Glutamatergic neuron (in vitro differentiated cells): ENCODE measurements at places on chromosomes 7 and 10. TPM values are rescaled to one million over a fixed set of nuclear protein-coding genes. Genes with fewer than 3 reads are reported as not detected.

Gene HERPUD2
- total RNA-seq: 28.2 TPM

- H3K27ac ChIP-seq: peak within 1 kb of the TSS; percentile 85
- no peaks in the 10 kb centered on the region for H3K36me3 ChIP-seq
- peaks cover 18% of the 10 kb centered on the region for H3K4me1 ChIP-seq
These were observed at the start of gene GALNT17 for GRCh38 chr7:71132127-71132376. GALNT17 (plus strand) TSS chr7:71132144.

GRCh38 chr7:76281006-76281705 is 21.3 kb upstream of the HSPB1 start:
- H3K4me1 ChIP-seq: peaks cover 12% of the 10 kb centered on the region
- H3K27ac ChIP-seq: peak overlapping the region; percentile 77
- DNase-seq: no peak
- no peaks in the 10 kb centered on the region for H3K36me3 ChIP-seq

DNA sequence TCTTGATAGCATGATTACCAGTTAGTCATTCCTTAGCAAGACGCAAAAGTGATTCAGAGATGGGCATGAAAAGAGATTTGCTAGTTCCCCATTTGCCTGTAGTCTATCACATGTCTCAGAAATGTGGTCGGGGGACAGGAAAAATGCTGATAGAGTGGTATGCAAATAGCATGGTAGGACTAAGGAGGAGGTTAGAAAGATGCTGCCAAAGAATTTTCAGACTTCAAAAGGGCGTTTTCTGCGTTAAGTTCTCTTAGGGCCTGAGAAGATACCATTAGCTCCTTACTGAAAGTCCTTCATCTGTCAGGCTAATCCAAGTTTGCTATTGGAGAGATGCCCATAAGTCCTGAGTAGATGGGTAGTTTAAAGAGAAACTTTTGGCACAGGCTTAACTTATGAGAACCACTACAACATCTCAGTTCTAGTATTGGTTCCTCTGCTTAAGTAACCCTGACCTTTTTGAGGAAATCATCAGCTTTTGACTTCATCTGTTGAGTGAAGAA is 2.7 kb downstream of the CALD1 start:
- no peak for DNase-seq
- H3K27me3 ChIP-seq: no peaks in the 10 kb centered on the region
- H3K4me3 ChIP-seq: no peak overlapping the region
- no peak overlapping the region for H3K27ac ChIP-seq
- no peaks in the 10 kb centered on the region for H3K36me3 ChIP-seq

Gene GHRHR
- not detected for total RNA-seq

Gene RHOBTB1
- total RNA-seq: 14.4 TPM

Gene PDGFA
- total RNA-seq: 7.6 TPM
